ENCODE measurements at places on chromosomes 16 and 17.
A peak's percentile ranks its signal among the peaks of the same experiment; 100 is the strongest.

DNA sequence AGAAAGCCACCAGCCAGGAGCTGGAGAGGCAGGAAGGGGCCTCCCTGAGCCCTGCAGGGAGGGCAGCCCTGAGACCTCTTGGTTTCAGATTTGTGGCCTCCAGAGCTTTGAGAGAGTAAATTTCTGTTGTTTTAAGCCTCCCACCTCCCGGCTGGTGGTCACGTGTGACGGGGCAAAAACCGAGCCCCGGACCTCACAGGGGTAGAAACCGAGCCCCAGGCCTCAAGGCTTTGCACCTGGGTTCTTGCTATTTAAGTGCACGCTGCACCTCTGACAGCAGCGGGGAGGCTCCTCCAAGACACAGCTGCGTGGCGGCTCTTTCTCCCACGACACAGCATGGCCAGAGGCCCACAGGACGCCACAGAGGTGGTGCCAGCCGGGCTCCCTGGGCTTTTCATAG lies 17.4 kb upstream of the ZC3H18 start:
- DNase-seq, result no peak

- DNase-seq, result no peak
These were observed 700 bp downstream of the CCDC43 start for GRCh38 chr17:44688675-44689476.

- DNase-seq, result peak; percentile 77
These were observed at the start of gene TMEM107 for GRCh38 chr17:8176197-8176940. TMEM107 (minus strand) TSS chr17:8176380; CDS start chr17:8176286, 94 bp downstream.

GRCh38 chr16:14560523-14560922 lies 69.5 kb downstream of the PARN start:
- no peak for DNase-seq

- no peak for DNase-seq
These were observed 3.5 kb upstream of the RNF43 start for GRCh38 chr17:58420827-58421226.

GRCh38 chr17:49218941-49219913 lies 8.7 kb downstream of the ABI3 start:
- DNase-seq, result no peak

DNA sequence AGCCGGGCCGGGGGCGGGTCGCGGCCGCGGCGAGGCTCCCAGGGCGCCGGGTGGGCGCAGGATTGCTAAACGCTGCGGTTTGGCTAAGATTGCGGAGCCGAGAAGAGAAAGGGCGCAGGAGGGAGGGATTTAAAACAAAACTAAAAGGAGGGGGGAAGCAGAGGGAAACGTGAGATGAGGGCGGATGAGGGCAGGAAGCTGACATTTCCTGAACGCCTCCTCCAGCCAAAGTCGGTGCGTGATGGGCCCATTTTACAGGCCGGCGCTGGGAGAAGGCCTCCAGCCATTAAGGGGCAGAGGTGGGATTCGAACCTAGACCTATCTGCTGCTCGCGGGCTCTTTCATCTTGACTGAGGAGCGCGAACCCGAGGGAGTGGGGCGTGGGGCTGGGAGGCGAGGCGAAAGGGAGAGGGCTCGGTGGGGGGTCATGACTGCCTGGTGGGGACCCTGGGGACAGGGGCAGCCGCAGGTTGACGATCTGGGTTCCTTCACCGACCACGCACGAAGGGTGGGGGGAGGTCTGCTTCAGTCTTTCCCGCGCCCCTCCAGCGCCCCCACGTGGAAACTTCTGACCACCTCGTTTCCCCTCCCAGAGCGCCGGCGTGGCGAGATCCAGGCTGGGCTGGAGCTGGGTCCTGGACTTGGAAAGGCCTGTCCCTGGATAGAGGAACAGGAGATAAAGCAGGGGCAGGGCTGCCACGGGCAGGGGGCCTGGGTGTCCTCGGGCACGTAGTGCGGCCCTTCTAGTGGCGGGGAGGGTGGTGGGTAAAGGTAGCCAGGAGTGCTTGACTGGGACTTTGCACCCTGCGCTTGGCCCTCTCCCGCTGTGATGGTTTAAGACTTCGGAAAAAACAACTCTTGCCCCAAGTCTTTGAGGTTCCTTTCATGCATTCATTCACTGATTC lies 3.8 kb upstream of the TAC4 start:
- DNase-seq, result no peak

GRCh38 chr16:78925083-78925767 lies 675.3 kb downstream of the MAF start:
- peak; percentile 18 for DNase-seq

- DNase-seq, result no peak
These were observed 88.4 kb downstream of the ZZEF1 start for GRCh38 chr17:4054446-4054845.

DNA sequence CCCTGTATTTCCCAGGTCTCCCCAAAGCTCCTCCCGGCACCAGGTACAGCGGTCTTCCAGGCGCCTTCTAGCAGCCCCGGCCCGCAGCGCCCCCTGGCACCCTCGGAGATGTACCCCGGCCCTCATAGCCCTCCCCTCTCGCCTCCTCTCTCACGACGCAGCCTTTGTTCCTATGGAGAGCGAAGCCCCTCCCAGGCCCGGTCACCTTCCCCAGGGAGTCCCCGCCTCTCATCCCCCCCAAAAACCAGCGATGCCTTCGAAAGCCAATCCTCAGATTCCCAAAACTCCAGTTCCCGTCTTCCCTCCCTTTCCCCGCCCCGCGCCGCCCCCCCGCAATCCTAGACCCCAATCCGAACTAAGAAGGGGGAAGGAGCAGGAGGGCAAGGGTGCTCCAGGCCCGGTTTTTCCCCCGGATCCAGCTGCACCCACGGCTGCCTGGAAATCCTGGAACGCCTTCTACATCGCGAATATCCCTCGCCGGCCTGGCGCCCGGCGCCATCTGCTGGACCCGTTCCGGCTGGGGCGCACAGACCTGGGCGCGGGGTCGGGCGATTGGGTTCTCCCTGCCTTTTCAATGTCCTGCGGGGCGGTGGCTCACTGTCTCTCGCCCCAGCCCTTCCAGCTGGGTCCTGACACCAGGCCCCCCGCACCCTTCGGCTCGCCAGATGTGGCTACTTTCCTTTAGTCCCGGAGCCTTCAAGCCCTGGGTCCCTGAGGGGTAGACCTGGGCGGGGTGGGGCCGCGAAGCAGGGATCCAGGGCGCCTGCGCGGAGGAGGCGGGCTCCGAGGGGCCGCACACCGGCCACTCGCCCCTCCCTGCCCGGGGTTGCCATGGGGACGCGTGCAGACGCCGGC lies at the start of gene DNAH2:
Gene DNAH2, plus strand, starts transcription at position 844 of the 855 bp plus-strand sequence. CDS start 1,991 bp downstream, outside the sequence.
- peak; percentile 94 for DNase-seq

GRCh38 chr17:38603786-38604478 lies 1.8 kb downstream of the SRCIN1 start:
- no peak for DNase-seq

DNA sequence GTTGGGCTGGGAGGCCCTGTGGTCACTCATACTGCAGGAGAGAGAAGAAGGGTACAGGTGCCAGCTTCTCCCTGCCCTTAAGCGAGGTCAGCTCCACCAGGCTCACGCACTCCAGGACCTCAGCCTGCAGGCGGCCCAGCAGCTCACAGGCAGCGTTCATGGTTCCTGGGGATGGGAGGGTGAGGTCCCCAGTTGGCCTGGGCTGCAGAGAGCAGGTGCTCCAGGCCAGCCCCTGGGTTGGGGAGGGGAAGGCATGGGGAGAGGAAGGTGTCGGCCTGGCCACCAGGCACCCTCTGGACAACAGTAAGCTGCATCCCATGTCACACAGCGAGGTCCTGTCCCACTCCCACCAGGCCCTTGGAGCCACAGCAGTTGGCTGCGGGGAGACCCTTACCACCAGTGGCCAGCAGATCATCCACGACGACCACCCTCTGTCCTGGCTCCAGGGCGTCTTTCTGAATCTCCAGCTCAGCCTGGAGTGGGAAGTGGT lies 2.0 kb downstream of the APRT start:
- DNase-seq, result no peak

DNA sequence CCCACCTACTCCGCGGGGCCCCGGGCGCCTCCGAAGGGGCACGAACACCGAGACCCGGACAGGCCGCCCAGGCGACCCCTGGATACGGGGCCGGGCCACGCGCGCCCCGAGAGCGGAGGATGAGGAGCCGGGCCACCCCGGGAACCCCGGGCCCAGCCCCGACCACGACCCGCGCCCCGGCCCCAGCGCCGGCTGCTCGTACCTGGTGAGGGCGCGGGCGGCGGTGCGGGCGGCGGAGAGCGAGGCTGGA lies 192 bp downstream of the FASN start:
- no peak for DNase-seq

- DNase-seq, result no peak
These were observed 13.4 kb upstream of the CES5A start for GRCh38 chr16:55888546-55888945.

DNA sequence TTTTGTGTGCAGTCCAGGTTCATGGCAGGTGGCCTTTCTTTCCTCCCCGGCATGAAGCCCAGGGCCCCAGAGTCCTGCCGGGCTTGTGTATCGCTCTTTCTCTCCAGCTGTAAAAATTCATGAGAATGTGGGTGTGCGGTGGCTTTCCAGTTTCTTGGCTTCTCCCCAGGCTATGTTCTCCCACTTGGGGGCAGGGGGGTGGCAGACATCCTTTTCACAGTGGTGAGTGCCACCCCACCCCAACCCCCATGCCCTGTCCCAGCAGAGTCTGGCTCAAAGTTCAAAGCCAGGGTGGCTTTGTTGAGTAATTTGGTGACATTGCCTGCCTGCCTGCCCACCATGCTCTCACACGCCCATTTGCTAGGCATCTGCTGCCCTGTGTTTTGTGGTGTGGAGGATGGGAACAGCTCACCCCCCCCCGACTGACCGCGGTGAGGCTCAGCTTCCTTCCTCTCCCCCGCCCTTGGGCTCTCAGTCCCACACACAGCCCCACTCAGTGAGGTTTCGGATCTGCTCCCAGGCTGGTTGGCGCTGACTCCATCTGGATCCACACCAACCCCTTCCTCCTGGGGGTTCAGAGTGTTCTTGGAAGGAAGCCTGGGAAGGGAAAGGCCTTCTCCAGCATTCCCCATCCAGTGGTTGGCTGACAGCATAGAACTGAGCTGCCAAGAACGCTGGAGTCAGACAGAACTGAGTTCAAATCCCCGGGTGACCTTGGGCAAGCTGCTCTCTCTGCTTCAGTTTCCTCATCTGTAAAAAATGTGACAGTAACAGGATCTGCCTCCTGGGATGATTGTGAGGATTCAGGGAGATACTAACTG lies 36.0 kb downstream of the CHD9 start:
- DNase-seq, result peak; percentile 82

DNA sequence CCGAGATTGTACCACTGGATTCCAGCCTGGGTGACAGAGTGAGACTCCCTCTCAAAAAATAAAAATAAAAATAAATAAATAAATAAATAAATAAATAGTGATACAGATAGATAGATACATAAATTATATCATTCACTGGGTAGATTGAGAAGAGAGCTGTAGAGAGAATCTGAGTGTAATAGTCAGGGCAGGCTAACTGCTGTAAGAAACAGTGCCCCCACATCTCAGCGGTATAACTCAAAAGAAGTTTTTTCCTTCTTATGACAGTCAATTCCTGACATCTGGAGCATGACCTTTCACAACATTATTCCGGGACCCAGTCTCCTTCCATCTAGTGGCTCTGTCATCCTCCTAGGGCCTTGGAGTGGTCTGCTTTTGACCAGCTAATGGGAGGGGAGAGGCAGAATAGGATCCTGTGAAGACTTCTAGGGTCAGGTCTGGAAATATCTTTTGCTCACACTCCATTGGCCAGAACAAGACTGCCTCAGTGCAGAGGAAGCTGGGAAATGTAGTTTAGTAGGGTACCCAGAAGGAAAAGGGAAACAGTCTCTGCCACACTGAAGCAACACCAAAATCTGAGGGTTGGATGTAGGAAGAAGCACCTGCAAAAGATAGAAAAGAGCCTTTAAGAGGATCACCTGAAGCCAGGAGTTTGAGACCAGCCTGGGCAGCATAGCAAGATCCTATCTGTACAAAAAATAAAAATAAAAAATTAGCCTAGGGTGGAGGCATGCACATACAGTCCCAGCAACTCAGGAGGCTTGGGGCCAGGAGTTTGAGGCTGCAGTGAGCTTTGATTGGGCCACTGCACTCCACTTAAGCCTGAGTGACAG lies 3.0 kb upstream of the QPRT start:
- DNase-seq, result no peak

DNA sequence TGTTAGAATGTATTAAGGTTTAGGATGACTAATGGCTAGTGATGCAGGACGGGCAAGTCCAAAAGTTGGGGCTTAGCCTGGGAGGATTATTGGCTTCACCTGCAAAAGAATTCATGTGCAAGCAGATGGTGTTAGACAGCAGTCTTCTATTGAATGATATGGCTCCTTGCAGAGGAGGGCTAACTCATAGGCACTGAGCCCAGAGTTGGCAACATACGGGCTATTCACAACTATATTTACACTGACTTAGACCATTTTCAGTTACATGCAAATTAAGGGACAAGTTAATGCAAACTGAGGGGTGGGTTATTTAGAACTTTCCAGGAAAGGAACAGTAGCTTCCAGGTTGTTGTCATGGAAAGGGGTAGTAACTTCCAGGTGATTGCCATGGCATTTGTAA lies 1017.1 kb upstream of the EEF2KMT start:
- DNase-seq, result no peak

- no peak for DNase-seq
These were observed 32.8 kb upstream of the RCVRN start for GRCh38 chr17:9937901-9938300.

DNA sequence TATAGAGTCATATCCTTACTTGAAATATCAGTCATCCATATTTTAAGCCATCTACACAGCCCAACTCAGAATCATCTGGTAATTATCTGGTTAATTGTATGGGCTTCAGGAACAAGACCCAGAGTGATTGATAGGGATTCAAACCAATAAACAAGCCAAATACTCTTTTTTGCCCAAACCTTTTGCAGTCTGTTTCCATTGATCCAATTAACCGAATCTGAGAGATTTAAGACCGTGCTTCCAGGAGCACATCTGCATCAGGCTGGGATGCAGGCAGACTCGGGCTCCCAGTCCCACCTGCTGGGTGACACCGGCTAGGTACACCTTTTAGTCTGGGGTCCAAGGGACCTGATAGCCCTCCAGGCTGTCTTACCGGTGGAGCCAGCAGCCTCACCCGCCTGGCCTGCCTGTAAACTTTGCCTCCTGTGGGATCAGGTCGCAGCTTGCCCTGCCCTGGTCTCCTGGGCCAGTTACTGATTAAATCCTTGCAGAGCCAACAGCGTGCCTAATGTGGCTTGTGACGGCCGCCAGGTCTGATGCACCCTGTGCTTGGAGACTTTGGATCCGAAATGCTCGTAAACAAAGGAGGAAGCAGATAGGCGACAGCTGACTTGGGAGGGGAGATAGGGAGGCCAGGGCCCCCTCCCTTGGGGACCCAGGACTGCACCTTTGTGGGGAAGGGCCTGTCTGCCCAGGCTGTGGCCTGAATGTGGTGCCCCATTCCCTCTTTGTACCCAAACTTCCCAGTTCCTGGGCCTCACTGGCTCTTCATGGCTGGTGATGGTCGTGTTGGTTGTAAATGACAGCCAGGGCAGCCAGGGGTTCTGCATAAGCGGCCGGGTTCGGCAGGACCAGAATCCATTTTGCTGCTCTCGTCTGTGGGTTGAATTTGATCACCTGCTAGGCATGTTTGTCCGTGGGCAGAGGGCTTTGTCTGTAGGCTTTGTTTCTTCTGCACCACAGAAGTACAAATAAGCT lies 3.8 kb downstream of the CMIP start:
- DNase-seq, result no peak
